NCI-H2081 treated with DMSO at 0.1 percent for 48 hours (cell line): ENCODE measurements at places on chromosomes 7 and 10.

GRCh38 chr10:122465401-122466040, 4.2 kb downstream of the HTRA1 start:
- no peak for DNase-seq

DNA sequence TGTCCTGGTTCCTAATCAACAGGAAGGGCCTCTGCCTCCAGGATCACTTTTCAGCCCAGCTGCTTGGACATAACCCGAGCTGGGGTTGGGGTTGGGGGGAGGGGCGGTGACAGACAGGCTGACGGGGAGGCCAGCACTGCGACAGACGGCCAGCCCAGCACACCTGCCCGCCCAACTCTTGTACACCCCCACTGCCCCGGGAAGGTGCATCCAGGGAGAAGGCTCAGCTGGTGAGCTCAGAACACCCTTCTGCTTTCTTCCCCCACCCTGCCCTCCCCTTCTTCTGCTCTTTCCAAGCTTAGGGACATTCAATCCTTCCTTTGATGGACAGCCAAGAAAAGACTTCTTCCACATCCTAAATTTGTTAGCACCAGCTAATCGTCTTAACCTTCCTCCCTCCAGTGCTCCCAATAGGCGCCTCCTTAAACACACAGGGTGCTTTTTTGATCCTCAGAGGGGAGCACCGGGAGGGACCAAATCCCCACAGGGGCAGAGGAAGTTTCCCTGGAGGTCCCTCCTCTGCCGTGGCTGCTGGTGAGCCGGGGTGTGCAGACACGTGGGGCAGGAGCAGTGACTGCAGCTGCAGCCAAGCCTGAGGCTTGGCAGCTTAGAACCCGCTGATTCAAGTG, 44.7 kb downstream of the COL13A1 start:
- no peak for DNase-seq

GRCh38 chr7:151920488-151920887, 35.8 kb upstream of the GALNTL5 start:
- no peak for DNase-seq

- DNase-seq, result no peak
Measured at GRCh38 chr7:6026820-6027311, 4.3 kb upstream of the ANKRD61 start.

DNA sequence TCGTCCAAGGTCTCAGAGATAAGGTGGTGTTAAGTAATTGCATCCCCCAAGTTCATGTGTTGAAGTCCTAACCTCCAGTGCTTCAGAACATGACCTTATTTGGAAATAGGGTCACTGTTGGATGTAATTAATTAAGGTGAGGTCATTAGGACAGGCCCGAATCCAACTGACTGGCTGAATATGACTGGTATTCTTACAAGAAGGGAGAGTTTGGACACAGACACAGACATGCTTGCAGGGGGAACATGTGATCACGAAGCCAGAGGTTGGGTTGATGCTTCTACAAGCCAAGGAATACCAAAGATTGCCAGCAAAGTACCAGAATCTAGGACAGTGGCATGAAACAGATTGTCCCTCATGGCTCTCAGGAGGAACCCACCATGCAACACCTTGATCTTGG, 173.5 kb upstream of the LYZL2 start:
- DNase-seq, result no peak

DNA sequence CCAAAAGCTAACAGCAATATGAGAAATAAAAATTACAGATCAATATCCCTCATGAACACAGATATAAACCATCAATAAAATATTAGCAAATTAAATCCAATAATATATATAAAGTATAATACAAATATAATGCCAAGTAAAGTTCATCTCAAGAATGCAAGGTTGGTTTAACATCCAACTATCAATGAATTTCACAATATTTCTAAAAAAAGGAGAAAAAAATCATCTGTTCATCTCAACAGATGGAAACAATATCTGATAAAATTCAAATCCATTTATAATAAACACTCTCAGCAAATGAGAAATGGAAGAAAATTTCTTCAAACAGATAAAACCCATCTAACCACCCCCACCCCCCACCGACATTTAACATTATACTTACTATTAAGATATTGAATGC, 86.9 kb downstream of the SIRT1 start:
- no peak for DNase-seq

- DNase-seq, result no peak
Measured at GRCh38 chr10:80697926-80698325, 160.2 kb downstream of the SH2D4B start.

DNA sequence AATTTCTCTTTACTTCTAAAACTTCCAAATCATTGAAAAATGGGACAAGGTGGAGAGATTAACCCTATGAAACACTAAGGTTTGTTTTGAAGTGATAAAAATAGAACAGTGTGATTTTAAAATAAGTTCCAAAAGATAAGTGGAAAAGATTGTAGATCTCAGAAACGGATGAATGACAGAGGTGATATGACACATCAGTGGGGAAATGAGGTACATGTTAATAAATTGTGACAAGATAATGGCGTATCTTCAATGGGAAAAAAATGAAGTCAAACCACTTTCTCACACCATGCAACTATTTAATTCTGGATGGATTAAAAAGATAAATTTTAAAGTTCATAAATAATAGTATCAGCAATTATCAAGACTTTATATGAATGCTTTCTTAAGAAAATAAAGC, 159.7 kb upstream of the VWC2 start:
- no peak for DNase-seq
